ENCODE measurements at places on chromosomes 12 and 14. TPM values are rescaled to one million over a fixed set of nuclear protein-coding genes. Genes with fewer than 3 reads are reported as not detected.
A peak's percentile ranks its signal among the peaks of the same experiment; 100 is the strongest.

The TEX52 gene
- not detected for total RNA-seq

DNA sequence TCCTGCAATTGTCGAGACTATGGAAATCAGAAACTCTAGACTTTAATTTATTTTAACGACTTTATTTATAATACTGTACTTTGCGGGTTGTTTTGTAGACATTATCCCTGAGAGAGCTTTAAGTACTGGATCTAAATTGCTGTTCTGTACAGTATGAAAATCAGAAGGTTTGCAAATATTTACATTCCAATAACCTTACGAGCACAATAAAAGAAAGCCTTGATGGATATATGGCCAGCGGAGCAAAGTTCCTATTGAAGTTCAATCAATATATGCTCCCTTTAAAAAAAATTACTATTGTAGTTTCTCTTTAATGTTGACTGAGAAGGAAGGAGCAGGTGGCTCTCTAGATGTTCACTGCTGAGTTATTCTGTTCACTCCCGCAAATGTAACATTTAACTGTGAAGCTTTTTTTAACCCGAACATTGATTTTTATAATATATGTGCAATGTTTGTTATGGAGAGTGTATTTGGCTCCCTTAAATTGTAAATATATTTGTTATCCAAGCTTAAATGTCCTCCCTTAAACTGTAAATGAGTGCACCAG is 235.3 kb downstream of the PLCZ1 start:
- no peak for DNase-seq

The HRK gene
- 8.9 TPM for total RNA-seq

DNA sequence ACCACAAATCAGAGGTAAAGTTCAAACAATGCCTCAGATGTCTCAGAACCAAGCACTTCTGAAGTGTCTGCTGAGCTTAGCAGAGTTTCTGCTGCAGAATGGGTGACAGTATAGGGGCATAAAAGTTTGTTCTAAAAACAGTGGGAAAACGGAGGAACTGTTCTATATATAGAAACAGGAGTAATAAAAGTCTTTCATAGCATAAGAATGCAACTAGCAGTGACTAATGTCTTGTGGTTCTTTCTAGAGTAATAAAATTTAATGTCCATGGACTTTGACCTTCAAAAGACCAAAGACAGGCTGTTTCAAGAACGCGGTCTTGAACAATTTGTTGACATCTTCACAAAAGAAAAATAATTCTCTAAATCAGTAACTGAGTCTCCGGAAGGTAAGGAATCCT is 107.5 kb upstream of the FAR2 start:
- DNase-seq = no peak

- no peak for DNase-seq
Observed at GRCh38 chr12:11661491-11662089, 12.1 kb downstream of the ETV6 start.

DNA sequence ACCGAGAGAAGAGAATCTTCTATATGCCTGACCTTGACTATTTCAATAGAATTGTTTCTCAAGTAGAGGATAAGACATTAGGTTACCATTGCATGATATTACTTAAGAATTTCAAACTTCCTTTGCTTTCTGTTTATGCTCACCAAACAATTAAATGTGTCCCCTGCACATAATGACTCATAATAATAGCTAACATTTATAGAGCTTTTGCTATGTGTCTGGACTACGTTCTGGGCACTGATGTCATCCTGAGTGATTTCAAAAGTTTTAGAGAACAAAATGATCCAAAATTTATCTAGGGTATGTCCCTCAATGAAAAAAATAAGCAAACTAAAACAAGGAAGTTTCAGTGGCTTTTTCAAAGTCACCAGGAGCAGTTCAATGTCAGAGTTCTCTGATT is 38.8 kb downstream of the SLC15A5 start:
- DNase-seq = no peak

The IKZF4 gene
- total RNA-seq = 4.4 TPM

- DNase-seq = no peak
Observed at GRCh38 chr14:100419856-100420255, 96.7 kb downstream of the SLC25A47 start.

DNA sequence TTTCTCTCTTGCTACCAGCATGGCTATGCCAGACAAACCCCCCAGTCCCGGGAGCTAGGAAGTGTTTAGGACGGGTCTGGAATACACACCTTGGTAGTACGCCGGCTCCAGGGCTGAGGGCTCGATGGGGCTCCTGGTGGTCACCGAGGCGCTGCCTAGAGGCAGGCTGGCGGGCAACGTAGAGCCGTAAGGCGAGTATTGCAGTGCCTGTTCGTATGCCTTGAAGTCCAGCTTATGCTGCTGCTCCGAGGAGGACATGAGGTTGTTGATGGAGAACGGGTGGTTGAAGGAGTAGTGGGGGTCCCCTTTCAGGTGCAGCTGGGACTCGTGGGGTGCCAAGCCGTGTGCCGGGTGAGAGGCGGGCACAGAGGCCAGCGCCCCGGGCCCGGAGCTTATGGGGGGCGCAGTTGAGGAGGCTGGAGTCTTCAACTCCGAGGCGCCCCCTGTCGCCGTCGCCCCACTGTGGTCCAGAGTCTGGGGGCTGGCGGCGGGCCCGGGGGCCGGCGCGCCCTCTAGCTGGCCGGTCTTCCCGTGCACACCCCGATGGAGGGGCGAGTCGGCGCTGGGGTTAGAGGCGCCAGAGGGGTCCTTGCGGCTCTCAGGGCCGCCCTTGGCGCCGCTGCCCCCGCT is 3.6 kb downstream of the FOXA1 start:
- no peak for DNase-seq

The SERPINA9 gene
- total RNA-seq = not detected

- DNase-seq = no peak
Observed at GRCh38 chr14:71597955-71598660, 334.1 kb upstream of the RGS6 start.

GRCh38 chr12:26212396-26212795 is 17.0 kb downstream of the SSPN start:
- DNase-seq = no peak

DNA sequence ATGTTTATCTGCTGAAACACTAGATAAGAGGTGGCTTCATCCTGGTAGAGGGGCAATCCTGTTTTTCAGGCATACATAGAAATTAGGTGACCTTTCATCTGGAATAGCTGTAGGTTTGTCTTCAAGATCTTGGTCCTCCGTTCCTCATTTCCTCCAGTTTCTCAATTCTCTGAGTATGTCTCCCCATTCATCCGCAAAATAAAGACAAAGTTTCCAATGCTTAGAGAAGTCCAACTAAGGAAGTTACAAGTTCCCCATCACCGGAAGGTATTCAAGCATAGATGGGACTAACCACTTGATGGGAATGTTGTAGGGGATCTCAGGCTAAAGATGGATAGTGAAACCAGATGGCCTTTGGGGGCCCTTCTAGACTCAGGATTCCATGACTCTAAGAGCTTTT is 34.3 kb downstream of the ERG28 start:
- DNase-seq = no peak

GRCh38 chr14:55699131-55700057 is 119.4 kb downstream of the KTN1 start:
- DNase-seq = peak; percentile 69

- no peak for DNase-seq
Observed at GRCh38 chr12:117331691-117332090, 29.7 kb downstream of the NOS1 start.

The NUDT14 gene
- total RNA-seq = 46.0 TPM
